Stimulated activated CD4-positive, alpha-beta T cell treated with anti-CD3 and anti-CD28 coated beads, Interleukin-2, amount 100 ng/mL, for 4 hours (primary cell): ENCODE measurements at places on chromosomes 4 and X.
A peak's percentile ranks its signal among the peaks of the same experiment; 100 is the strongest.

DNA sequence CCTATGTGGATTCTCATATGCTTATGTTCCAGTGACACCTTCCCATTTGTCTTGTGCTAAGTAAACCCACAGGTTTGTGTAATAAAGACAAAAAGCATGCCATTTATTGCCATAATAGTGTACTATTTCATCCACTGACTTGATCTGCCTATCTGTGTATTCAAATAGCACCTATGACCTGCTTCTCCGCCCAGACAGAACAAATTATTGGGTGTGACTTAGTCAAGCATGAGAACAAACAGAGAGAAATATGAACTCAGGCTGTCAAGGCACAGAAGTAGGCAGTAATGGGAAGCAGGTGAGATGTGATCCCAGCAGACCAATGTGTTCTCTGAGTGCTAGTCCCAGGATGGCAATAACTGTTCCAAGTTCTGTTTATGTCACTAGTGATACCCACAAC lies 25.4 kb downstream of the ELOVL6 start:
- DNase-seq = no peak

DNA sequence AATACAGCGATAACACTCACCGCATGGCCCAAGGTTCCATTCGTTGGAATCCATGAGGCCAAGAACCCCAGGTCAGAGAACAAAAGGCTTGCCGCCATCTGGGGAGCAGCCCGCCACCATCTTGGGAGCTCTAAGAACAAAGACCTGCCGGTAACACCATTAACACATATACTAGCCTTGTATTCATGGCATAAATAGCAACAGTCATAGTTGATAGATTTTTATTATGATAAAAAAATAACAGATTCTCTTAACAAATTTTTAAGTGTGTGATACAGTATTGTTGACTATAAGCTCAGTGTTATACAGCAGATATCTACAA lies 309.4 kb downstream of the GLUD2 start:
- DNase-seq = no peak

- no peak for DNase-seq
These were observed 14.2 kb downstream of the NSD2 start for GRCh38 chr4:1885414-1885813.

DNA sequence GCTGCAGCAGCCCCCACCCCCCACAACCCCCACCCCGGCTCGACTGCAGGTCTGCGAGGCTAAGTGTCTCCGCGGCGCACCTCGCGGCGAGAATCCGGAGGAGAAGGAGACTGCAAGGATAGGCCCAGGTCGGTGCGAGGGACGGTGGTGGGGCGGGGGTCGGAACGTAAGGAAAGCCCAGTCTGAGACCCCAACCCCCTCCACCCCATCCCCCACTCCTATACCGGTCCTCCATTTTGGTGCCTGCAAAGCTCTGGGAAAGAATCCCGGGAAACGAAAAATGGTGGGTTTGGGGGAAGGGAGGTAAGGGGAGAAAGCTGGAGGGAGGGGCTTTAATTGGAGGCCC lies 614 bp downstream of the BEX3 start:
- DNase-seq = no peak

GRCh38 chr4:4575284-4576211 lies 33.7 kb upstream of the STX18 start:
- DNase-seq = peak; percentile 60

DNA sequence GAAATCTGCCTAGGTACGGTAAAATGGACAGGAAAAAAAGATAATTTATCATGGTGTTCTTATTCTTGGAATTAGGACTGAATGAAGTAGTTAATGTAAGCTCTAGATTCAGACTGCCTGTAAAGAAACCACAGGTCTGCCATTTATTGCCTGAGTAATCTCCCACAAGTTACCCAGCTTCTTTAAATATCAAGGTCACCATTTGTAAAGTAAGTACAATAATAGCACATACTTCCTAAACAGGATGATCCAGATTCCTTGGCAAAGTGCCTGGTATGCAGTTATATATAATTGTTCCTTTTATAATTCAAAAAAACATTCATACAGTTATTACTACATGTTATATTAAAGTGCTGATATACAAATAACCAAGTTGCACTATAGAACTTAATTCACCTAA lies 368.6 kb downstream of the HNRNPD start:
- DNase-seq = no peak

DNA sequence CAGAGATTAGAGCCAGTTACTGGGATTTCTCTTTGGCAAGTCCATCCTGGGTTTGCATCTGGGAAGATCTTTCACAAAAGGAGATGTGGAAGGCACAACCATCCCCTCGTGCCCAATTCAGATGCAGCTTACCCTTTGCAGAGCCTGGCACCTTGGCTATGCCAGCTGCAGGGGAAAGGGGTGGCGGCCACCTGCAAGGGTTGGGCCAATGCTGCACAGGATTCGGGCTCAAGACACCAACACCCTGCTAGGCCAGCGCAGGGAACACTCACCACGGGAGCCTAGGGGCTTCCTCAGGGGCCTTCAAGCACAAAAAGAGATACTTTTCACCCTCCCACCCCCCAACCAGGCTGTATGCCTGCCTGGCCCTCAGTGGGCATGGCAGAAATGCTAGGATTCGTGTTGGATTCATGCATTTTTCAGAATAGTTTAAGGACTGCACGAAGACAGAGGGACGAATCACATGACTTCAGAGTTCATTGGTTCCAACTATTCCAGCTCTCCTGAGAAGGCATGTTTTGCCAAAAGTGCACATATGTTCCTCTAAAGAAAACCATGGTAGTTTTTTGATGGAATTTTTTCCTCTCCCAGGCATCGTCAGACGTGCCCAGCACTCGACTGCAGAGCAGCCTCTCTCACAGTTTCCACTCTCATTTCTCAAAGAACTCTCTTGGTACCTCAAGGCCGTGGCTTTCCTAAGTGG lies 94.4 kb downstream of the PHKA2 start:
- no peak for DNase-seq

- DNase-seq = no peak
These were observed 34.6 kb upstream of the CXCL8 start for GRCh38 chr4:73705721-73706120.

DNA sequence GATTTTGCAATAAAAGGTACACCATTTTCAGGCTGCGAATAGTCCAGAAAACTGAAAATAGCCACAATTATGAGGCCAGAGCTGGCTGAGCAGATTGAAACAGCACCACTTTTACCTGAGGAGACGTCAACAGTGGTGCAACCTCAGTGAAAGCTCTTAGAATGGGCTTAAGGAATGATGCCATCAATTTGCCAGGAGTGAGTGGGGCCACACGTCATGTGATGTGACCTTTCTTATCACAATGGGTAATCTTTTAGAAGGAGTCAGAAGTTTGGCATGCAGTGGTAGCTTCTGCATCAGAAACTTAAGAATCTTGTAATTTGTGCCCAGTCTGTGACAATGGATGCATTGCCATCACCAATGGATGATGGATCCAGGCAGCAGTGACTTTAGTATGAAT lies 27.6 kb downstream of the ZNF81 start:
- DNase-seq = no peak
